ENCODE measurements at places on chromosomes 16 and 17. TPM values are rescaled to one million over a fixed set of nuclear protein-coding genes. Genes with fewer than 3 reads are reported as not detected.

The OTOP3 gene
- total RNA-seq, result not detected

The DLX4 gene
- total RNA-seq, result not detected

DNA sequence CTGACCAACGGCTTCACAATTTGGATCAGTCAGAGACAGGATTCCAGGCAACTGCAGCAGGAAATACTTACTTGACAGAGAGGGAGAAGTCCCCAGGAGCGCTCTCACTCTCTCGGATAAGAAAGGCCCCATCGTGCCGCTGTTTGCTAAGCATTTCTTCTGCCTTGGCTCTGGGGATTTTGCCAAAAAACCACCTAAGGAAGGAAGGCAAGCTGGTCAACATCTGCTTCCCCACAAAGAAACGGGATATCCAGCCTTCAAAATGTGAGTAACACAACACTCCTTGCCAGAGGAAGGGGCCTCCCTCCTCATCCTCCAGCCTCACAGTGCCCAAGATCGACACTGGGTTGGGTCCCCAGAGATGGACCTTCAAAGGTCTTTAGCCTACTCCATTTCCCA lies 36.6 kb upstream of the SLC25A19 start:
- peaks cover 7% of the 10 kb centered on the region for H3K36me3 ChIP-seq
- H3K4me3 ChIP-seq, result no peak overlapping the region
- H3K4me1 ChIP-seq, result peaks cover 18% of the 10 kb centered on the region
- H3K27ac ChIP-seq, result no peak overlapping the region
- H3K27me3 ChIP-seq, result no peaks in the 10 kb centered on the region

DNA sequence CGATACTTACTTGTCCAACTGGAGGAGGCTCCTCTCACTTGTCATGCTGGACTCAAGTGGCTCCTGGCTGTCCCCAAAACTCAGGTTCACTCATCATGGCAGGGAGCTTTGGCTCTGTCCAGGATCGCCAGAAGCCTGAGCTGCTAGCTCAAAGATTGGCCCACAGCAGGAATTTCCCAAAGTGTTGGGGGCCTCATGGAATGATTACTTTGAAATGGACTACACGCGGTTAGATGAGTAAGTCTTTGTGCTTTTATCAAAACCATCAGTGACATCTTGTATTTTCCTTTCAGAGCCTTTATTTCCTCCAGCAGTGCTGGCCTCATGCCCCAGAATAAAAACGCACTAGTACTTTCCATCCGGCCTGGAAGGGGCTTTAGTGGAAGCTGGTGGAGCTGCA lies 29.2 kb upstream of the PHB1 start:
- H3K36me3 ChIP-seq, result no peaks in the 10 kb centered on the region
- no peak overlapping the region for H3K27ac ChIP-seq
- H3K27me3 ChIP-seq, result peaks cover 27% of the 10 kb centered on the region
- no peak overlapping the region for H3K4me3 ChIP-seq
- H3K4me1 ChIP-seq, result peaks cover 21% of the 10 kb centered on the region
- DNase-seq, result peak; percentile 64

DNA sequence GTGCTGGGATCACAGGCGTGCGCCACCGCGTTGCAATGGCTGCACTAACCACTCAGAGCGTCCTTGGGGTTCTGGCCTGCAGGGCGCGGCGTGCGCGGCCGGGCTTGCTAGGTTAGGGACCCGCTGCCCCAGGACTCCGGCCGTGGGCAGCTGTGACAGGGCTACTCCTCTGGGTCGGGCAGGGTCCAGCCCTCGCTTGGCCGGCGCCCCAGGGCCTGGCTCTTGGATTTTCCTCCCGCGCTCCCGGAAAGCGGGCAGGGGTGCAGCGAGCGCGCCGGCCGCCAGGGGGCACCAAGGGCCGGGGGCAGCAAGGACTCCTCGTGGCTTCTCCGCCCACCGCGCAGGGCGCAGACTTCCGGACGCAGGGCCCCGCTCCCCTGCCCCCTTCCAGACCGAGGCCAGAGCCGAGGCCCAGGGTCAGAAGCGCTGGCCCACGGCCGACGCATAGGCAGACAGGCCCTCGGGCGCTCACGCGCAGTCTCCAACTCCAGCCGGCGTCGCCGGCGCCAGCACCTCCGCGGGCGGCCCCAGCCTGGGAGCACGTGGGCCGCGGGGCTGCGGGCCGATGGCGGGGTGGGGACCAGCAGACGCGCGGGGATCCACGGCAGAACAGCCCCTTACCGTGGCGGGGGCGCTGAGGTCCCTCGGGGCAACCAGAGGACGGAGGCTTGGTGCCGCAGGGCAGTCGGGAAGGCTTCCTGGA lies 355 bp downstream of the TLE7 start:
- H3K36me3 ChIP-seq, result no peaks in the 10 kb centered on the region
- H3K27ac ChIP-seq, result no peak overlapping the region
- no peak for DNase-seq
- no peaks in the 10 kb centered on the region for H3K27me3 ChIP-seq
- H3K4me1 ChIP-seq, result no peaks in the 10 kb centered on the region
- H3K4me3 ChIP-seq, result no peak overlapping the region

Data from astrocyte (in vitro differentiated cells and primary cell).